Esophagus muscularis mucosa (tissue), 4 donors: ENCODE measurements at places on chromosomes 6 and 20. TPM values are rescaled to one million over a fixed set of nuclear protein-coding genes. Genes with fewer than 3 reads are reported as not detected.

DNA sequence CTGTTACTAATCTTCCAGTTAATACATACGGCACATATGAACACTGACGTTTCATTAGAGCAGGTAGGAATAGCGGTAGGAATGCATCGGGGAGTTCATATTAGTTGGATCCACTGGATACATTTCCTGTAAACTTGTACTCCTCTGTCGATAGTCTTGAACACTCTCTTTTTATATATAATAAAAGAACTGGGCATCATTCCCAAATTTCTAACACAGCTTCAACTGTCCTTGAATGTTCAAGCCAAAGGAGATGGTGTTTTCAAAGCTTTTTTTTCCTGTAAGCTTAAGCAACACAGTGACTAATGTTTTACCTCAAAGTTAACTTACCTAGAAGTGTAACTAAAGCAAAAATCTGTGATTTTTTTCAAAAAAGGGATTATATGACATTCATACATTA, 195.3 kb downstream of the UTRN start:
- no peak for DNase-seq
- H3K27me3 ChIP-seq = no peaks in the 10 kb centered on the region
- peaks cover 19% of the 10 kb centered on the region for H3K36me3 ChIP-seq
- H3K27ac ChIP-seq = no peak overlapping the region
- no peak overlapping the region for H3K4me3 ChIP-seq

The GSTA2 gene
- not detected for total RNA-seq

The KIAA0408 gene
- 34.2 TPM for total RNA-seq

GRCh38 chr6:35391240-35391968, 49.0 kb downstream of the PPARD start:
- no peaks in the 10 kb centered on the region for H3K36me3 ChIP-seq
- H3K27ac ChIP-seq = no peak overlapping the region
- no peak for DNase-seq
- H3K27me3 ChIP-seq = no peaks in the 10 kb centered on the region
- peaks cover 21% of the 10 kb centered on the region for H3K4me1 ChIP-seq
- H3K4me3 ChIP-seq = no peak overlapping the region

The C6orf163 gene
- 0.99 TPM for total RNA-seq
